HAP-1 (cell line): ENCODE measurements at places on chromosomes 7 and 10.
A peak's percentile ranks its signal among the peaks of the same experiment; 100 is the strongest.

DNA sequence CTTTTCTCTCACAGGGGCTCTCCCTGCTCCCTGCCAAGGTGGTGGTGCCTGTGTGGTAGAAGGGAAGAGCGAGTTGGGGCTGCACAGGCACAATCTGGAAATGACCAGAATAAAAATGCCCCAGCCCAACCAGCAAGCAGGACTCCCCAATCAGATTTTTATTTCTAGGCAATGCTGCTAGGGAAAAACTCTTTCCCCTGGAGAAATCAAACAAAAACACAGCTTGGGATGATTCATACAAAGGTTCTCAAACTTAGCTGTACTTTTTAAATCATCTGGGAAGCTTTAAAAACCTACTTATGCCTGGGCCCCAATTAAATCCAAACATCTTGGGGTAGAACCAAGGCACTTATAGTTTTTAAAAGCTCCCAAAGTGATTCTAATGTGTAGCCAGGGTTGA, 243.2 kb downstream of the HTR7 start:
- no peak for DNase-seq

- DNase-seq, result no peak
These were observed 268.9 kb downstream of the PLXDC2 start for GRCh38 chr10:20085115-20085514.

DNA sequence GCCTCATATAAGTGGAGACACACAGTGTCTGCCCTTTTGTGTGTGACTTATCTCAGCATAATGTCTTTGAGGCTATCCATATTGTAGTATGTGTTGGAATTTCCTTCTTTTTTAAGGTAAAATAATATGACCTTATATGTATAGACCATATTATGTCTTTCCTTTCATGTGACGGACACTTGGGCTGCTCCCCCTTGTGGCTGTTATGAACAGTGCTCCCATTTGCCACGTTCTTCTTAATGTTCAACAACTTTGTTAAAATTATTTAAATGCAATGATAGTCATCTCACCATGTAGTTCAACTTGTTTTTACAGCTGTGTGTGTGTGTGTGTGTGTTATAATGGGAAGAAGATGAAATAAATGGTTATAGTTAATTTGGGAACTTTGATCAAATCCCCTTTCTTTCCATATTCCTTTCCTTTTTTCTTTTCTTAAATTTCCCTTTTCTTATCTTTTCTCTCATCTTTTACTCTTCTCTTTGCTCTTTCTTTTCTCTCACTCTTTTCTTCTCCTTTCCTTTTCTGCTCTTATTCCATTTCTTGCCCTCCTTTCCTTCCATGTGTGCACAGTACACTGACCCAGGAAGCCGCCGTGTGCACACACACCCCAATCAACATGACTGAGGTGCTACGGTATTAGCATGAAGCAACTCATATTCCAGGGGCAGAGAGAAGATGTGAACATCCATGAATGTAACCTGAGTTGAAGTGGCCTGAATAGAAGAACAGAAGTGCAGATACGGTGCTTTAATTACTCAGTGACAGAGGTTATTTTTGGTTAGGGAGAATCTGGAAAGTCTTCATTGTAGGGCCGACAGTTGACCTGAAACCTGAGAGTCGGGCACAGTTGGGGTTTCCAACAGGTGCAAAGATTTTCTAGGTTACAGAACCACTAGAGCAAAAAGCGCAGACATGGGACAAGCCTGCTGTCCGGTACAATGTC, 596.6 kb downstream of the SDK1 start:
- DNase-seq, result peak; percentile 13

- DNase-seq, result no peak
These were observed 97.3 kb downstream of the CDK6 start for GRCh38 chr7:92739091-92739490.

GRCh38 chr7:84228526-84228925, 33.9 kb upstream of the SEMA3A start:
- no peak for DNase-seq

- no peak for DNase-seq
These were observed 594.9 kb upstream of the IGFBP3 start for GRCh38 chr7:46515844-46516590.

DNA sequence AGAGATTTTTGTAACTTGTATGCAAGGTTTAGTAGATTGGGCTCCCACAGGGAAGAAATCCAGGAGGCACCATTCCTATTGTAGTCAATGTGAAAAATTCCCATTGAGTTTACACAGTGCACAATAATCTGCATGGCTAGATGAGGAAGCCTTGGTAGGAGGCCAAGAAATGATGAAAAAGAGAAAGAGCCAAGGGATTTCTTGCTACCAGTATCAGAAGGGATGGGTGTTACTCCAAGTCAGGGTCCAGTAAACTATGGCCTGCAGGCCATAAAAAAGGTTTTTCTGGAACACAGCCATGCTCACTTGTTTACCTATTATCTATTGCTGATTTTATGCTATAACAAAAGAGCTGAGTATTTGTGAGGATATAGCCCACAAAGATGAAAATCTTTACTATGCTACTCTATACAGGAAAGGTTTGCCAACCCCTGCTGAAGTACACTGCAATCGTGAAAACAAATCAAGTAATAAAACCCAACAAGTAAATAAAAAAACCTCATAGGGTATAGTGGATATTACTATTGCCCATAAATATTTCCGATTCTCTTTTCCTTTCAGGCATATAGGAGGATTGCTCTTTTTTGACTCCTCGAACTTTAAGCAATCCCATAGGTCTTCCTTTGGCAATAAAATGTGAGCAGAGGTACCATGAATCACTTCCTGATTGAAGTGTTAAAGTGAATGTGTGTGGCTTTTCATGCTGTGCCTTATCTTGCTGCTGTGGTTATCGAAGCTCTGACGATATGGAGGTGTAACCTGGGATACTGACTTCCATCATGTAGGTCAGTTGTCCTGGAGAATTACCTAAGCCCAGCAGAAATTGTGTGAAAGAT, 256.3 kb upstream of the MAGI2 start:
- DNase-seq, result no peak

DNA sequence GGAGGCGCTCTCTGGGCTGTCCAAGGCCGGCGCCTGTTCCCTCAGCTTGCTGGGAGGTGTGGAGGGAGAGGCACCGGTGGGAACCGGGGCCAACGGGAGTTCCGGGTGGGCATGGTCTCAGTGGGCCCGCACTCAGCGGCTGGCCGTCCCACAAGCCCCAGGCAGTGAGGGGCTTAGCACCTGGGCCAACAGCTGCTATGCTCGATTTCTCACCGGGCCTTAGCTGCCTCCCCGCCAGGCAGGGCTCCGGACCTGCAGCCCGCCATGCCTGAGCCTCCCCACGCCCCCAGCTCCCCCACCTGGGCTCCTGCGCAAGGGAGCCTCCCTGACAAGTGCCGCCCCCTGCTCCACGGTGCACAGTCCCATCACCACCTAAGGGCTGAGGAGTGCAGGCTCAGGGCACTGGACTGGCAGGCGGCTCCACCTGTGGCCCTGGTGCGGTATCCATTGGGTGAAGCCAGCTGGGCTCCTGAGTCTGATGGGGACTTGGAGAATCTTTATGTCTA, 276.5 kb downstream of the SH2D4B start:
- DNase-seq, result no peak

DNA sequence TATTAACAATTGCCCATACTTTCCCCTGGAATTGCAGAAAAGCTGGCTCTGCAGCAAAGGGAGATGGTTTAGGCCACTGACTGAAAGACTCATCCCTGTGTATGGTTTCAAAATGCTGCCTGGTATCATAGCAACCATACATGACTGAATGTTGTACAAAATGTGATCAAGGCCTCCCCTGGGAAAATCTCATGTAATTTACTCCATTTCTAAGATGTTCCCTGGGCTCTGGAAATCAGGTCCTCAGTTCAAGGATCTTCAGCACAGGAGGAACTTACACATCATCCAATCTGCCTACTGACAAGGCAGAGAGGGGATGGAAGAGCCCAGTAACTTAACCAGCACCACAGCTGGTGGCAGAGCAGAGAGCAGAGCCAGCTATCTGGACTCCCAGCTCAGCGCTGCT, 111.8 kb downstream of the JAZF1 start:
- no peak for DNase-seq
